ENCODE measurements at places on chromosomes 2 and 18. TPM values are rescaled to one million over a fixed set of nuclear protein-coding genes. Genes with fewer than 3 reads are reported as not detected.

Gene VWC2L
- not detected for total RNA-seq

Gene TRIM43
- not detected for total RNA-seq

Gene CAPN14
- total RNA-seq = 0.20 TPM

Gene LRATD1
- not detected for total RNA-seq

Gene ATRAID
- total RNA-seq = 107 TPM

Gene NOSTRIN
- total RNA-seq = not detected

Gene CNOT9
- total RNA-seq = 138 TPM

Gene ANKRD30B
- not detected for total RNA-seq

Gene DNAH6
- 0.12 TPM for total RNA-seq

Gene DSG2
- 0.18 TPM for total RNA-seq

Gene PROC
- 0.29 TPM for total RNA-seq

Gene CLEC4F
- 0.10 TPM for total RNA-seq

All from activated T-helper 1 cell treated with anti-CD3 and anti-CD28 coated beads, Interleukin-12 subunit alpha, Interleukin-12 subunit beta, Interleukin-2, Interleukin-4 antibody, amounts not matched to agents 30 ng/mL and 10 ng/mL and 1 ng/mL, durations not matched to agents 14 hours and 24 hours and 36 hours (primary cell).